Hepatocyte (in vitro differentiated cells): ENCODE measurements at places on chromosomes 13 and 19. TPM values are rescaled to one million over a fixed set of nuclear protein-coding genes. Genes with fewer than 3 reads are reported as not detected.

DNA sequence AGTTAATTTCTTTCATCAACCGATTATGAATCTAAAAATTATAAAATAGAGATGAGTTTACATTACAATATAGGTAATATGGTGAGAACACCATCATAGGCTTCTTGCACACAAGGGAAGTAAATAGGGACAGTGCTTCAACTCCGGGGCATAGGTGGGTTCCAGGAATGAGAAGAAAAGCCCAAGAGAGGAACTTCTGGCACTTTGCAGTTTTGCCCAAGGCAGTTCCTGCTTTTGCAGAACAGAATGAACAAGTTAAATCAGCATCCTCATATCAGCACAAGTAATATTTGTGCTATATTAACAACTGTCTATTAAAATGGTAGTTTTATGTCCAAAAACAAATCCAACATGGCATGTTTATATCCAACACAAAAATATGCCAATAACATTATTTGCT is 60.1 kb downstream of the DACH1 start:
- DNase-seq, result no peak

- no peak for DNase-seq
Measured at GRCh38 chr13:100650326-100650725, 24.3 kb downstream of the TMTC4 start.

DNA sequence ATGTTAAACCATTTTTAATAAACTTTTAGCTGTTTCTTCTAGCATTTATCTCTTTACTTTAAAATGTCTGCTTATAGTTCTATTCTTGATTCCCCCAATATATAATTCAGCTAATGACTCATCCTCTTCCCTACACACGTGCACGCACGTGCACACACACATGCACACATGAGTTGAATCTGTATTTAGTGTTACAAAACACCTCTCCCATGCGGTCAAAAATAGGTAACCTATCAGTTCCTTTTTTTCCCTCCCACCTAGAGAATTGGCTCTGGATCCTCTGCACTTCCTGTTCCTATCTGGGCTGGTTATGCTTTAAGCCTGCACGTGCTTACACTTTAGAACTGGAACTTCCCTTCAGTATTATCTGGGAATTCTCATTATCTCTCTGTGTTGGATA is 144.1 kb downstream of the PAN3 start:
- DNase-seq, result no peak

DNA sequence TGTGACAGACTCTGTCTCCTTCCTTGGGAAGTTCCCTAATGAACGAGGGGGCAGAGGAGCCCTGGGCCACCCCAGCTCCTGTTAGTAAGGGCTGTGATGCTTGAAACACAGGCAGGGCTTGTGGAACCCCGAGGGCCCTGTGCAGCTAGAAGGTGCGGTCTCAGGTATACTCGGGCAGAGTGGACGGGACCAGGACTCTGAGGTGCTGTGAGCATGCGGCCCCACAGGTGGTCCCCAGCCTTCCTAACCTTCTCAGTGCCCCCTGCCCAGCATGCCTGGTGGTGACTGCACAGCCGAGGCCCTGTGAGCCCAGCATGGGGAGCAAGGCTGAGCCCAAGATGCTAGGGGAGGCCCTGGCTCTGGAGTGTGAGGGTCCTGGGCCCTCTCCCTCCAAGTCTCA is 4.0 kb upstream of the SIGLEC8 start:
- DNase-seq, result no peak

DNA sequence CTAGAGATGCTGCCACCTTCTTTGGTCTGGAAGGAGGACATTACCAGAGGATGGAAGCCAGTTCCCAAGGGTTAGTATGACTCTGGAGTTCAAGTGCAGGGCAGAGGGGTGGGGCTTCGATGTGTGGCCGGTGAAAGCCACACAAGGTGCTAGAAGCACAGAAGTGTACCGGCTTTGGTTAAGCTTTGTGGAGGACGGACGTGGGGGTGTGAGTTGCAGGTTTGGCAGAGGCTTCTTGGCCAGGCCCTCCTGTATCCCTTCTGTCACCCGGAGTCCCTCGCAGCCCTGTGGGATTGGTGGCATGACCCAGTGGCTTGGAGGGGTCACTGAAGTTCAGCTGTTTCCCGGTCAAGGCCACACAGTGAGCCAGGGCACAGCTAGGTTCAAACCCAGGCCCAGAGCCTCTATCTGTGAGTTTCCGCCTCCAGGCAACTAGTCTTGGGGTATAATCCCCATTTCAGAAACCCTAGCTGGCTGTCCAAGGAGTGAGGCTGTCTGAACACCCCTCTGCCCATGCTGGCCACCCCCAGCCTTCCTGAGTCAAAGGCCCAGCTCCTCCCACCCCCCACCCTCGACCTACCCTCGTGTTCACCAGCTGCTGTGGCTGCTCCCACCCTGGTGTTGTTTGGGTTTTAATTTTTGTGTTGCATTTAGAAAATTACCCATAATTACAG is 4.6 kb upstream of the SSBP4 start:
- DNase-seq, result no peak

DNA sequence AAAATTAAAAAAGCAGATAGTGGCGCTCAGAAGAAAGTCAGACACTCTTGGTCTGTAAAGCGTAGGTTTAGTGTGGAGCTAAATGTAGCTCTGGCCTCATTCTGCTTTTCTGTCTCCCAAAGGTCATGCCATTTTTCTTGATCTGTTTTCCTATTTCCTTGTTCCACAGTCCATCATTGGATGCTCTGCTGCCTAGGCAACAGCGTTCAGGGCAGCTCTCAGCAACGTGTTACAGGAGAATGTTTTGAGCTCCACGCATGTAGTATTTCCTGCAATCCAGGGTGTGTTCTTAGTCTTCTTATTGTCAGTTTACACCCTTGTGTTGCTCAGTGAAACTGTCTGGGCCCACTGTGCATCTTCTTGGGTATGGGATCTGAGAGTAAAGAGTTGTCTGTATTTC is 46.0 kb upstream of the PCDH8 start:
- no peak for DNase-seq

- DNase-seq, result no peak
Measured at GRCh38 chr19:55346725-55347441, 7.2 kb downstream of the KMT5C start.

GRCh38 chr13:36888645-36889044 is 31.4 kb downstream of the SMAD9 start:
- DNase-seq, result no peak

DNA sequence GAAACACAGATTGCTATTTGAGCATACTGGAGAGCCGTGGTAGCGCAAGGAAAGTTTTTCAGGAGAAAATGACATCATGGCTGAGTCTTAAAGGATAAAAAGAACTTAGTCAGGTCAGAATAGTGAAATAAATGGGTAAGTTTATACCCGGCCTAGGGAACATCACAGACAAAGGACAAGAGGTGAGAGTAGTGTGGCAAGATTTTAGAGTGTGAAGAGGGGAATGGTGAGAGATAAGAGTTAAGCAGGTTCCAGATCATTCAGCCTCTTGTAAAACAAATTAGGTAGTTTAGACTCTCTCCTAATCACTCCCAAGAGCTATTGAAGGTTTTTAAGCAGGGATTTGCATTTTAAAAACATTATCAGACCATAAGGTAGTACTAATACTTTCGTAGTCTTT is 116.0 kb upstream of the MAB21L1 start:
- DNase-seq, result no peak

Gene ZNF677
- polyA plus RNA-seq, result 18.7 and 21.2 TPM in 2 replicates

Gene RGS9BP
- polyA plus RNA-seq, result 2.1 and 3.0 TPM in 2 replicates

GRCh38 chr19:45981350-45981749 is 7.7 kb upstream of the NOVA2 start:
- no peak for DNase-seq

Gene COL5A3
- 0.78 and 2.1 TPM in 2 replicates for polyA plus RNA-seq

DNA sequence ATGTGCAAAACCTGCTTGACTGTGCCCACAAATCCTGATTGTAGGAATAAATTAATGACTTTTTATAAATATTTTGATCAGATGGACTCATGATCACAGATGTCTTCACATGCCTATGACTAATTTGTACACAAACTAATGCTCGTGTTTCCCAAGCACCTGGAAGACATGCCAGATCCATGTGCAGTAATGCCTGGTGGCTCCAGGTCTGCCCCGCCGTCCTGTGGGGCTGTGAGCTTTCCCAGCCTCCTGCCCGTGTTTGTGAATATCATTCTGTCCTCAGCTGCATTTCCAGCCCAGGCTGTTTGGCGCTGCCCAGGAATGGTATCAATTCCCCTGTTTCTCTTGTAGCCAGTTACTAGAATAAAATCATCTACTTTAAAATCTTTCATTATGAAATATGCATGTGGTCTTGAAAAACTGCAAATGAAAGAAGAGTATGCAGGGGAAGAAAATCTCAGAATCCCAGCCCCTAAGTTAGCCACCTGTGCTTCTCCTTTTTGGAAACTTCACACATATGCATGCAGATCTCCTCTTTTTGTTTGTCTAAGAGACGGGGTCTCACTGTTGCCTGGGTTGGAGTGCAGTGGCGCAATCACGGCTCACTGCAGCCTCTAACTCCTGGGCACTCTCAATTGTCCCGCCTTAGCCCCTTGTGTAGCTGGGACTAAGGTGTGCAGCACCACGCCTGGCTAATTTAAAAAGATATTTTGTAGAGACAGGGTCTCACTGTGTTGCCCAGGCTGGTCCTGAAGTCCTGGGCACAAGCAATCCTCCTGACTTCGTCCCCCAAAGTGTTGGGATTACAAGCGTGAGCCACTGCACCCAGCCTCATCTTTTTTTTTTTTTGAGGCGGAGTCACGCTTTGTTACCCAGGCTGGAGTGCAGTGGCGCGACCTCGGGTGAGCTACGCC is 6.2 kb downstream of the RPL28 start:
- DNase-seq, result no peak

GRCh38 chr13:64684108-64684507 is 2546.0 kb downstream of the PCDH9 start:
- DNase-seq, result no peak

DNA sequence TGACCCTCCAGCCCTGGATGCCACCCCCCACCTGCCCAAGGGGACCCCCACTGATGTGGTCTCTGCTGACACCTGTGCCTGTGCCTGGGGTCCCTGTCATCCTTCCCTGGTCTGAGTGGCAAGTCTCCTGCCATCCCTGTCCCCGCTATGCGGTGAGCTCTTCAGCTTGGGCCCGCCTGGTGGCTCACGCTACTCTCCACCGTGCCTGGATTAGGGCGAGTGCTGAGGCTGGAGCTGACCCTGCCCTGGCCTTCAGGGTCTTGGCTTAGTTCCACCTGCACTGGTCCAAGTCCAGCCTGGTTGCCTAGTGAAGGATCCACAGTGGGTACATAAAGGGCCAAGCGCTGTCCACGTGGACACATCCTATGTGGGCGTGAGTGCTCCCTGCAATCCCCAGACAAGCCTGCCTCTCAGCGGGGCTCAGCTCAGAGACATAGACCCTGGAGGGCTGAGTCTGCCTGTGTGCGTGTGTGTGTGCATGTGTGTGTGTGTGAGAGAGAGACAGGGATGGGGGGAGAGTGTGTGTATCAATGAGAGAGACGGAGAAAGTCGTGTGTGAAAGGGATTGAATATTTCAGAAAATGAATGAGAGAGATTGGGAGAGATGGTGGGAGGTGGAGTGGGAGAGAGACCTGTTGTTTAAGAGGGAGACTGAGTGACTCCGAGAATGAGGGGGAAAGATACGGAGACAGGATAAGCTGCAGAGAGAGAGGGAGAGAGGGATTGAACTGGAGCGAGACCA is 22.1 kb downstream of the WTIP start:
- no peak for DNase-seq
